ENCODE measurements at places on chromosomes 5 and 9.

DNA sequence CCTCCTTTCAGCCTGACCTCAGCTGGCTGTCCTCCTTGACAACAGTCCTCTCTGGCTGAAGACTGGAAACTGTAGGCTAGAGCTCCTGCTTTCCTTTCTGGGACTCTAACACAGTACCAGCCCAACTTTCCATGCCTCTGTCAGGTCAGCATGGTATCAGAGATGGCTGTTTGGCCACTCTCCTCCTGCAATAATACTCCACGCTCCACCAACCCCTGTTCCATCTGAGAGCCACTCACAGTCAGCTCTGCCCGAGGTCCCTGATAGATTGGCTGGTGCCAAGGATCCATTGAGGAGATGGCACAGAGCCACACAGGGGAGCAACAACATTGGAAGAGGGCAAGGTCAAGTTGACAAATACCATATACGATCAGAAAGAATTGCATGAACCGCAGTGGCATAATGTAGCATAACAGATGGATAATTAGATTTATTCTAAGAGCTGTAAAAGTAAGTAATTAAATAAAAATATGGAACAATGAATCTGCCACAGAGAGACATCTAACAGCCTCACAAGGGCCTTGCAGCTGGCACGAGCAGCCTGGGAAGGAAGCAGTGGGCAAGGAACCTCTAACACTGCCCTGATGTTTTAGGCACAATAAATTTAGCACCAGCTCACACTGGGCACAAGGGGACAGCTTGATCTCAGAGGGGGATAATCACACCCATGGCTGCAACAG is 94.3 kb upstream of the LRRTM2 start:
- DNase-seq: peak; percentile 92

GRCh38 chr9:70135176-70135575 is 91.5 kb downstream of the MAMDC2 start:
- DNase-seq: no peak

- DNase-seq: no peak
These were observed 234.5 kb downstream of the PAPPA start for GRCh38 chr9:116387934-116388698.

GRCh38 chr5:91848453-91848852 is 465.3 kb upstream of the ARRDC3 start:
- no peak for DNase-seq

GRCh38 chr9:19720377-19720776 is 68.5 kb downstream of the SLC24A2 start:
- no peak for DNase-seq

DNA sequence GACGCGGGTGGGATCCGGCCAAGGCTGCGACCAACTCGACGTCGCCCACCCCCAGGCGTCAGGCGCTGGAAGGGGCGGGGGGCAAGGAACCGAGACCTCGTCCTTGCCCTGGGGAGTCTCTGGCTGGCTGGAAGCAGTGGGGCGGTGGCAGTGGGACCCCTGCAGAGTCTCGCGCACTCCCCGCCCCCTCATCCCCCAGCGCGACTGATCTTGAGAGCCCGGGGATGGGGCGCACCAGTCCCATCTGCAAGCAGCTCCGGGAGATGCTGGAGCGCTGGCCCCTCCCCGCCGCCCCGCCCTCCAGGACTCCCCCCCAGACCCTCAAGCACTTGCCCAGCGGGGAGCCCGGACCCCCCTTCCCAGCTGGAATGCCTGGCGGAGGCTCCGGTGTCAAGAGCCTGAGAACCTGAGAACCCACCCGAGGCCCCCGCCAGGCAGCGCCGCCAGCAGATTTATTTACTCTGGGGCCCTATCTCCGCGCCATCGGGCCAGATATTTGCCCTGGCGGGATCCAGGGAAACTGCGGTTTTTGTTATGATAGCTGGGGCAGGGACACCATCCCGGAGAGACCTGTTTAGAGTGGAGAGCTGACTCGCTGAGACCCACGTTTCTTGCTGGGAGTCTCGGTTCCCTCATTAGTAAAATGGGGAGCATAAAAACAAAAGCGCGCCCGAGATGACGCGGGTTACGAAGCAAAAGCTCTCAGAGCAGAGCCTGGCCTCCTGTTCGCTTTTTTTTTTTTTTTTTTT is 1.2 kb downstream of the PRRT1B start:
- DNase-seq: no peak

DNA sequence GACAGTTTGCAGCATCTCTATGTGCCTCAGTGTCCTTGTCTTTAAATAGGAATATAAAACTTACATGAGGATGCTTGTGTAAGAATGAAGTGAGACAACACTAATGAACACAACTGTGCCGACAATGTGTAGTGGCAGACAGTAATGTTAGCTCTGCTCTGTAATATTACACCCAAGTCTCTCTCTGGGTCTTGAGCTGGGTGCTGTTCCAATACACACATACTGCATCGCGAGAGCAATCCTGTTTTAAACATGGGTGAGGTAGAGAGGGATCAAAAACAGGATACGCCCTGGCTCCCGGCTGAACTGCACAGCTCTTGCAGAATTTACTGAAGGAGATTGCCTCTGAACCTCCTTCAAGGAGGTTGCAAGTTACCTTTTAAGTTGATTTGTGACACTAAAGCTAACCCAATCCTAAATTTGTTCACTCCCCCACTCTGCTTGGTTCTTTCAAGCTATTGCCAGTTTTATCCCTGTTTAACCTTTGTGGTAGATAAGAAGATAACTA is 155.2 kb upstream of the ISL1 start:
- DNase-seq: peak; percentile 6
